NCI-H226 (cell line): ENCODE measurements at places on chromosomes 12 and 14.

GRCh38 chr14:102544046-102544746 lies 34.6 kb upstream of the ANKRD9 start:
- no peak for DNase-seq

DNA sequence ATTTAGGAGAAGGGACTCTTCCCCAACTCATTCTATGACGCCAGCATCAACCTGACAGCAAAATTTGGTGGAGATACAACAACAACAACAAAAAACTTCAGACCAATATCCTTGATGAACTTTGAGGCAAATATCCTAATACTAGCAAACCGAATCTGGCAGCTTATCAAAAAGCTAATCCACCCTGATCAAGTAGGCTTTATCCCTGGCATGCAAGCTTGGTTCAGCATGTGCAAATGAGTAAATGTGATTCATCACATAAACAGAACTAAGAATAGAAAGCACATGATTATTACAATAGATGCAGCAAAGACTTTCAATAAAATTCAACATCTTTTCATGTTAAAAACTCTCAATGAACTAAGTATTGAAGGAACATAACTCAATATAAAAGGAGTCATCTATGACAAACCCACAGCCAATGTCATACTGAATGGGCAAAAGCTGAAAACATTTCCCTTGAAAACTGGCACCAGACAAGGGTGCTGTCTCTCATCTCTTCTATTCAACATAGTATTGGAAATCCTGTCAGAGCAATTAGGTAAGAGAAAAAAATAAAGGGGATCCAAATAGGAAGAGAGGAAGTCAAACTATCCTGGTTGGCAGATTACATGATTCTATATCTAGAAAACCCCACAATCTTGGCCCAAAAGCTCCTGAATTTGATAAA lies 233.3 kb downstream of the CCDC59 start:
- peak; percentile 39 for DNase-seq

GRCh38 chr14:95255487-95255886 lies 64.2 kb downstream of the CLMN start:
- DNase-seq: peak; percentile 74

DNA sequence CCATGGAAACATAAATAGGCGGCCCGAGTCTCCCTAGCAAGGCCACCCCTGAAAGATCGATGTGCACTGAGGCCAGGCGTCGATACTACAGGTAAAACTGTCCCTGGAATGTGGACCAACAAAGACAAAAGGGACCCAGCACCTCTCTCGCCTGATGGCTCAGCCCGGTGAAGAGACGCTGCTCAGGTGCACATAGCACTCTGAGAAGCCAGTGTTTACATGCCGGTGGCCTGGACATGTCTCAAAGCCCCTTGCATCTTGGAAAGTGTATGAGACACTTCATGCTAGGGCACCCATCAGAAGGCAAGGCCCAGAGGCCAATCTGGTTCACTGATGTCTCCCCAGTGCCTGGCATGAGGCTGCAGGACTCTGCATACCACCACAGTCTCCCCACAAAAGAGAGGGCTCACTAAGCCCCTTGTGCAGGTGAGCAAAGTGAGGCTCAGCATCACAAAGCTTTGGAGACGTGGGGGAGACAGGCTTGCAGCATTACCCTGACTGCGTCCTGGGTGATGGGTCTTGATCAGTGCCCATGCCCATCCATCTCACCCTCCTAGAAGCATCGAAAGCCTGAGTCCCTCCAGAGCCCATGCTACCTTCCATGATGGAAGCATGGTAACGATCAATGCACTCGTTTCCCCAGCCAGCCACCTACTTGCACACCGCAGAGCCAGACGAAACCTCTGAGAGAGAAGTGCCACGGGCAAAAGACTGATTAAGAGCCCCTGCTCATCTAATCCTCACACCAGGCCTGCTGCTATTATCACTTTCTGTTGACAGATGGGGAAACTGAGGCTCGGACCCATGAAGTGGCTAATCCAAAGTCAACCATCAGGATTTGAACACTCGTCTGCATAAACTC lies 16.1 kb downstream of the BCL11B start:
- no peak for DNase-seq

- DNase-seq: no peak
Measured at GRCh38 chr14:101072531-101072930, 169.0 kb upstream of the RTL1 start.

DNA sequence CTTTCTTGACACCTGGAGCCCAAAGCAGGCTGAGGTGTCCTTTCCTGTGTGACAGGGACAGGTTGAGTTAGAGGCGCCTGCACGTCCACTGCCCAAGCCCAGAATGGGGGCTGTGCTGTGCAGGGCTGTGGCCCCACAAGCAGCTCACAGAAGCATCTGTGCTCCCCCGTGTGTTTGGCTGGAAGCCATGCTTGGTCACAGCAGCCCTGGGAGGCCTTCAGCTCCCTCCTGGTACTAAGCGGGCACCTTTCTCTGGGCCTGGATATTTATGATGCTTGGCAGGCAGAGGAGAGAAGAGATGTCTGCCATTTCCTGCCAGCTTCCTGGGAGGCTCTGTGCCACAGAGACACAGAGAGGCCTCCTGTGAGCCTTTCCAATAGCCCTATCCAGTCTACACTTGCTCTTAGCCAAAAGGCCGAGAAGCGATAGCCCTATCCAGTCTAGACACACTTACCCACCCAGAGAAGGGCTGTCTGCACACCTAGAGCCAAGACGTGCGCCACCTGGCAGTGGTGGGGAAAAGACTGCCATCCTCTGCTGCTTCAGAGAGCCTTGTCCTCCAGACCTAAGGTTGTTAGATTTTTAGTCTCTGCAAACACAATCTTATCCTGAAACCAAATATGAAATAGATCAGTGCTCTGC lies 117.4 kb downstream of the GCH1 start:
- DNase-seq: no peak

DNA sequence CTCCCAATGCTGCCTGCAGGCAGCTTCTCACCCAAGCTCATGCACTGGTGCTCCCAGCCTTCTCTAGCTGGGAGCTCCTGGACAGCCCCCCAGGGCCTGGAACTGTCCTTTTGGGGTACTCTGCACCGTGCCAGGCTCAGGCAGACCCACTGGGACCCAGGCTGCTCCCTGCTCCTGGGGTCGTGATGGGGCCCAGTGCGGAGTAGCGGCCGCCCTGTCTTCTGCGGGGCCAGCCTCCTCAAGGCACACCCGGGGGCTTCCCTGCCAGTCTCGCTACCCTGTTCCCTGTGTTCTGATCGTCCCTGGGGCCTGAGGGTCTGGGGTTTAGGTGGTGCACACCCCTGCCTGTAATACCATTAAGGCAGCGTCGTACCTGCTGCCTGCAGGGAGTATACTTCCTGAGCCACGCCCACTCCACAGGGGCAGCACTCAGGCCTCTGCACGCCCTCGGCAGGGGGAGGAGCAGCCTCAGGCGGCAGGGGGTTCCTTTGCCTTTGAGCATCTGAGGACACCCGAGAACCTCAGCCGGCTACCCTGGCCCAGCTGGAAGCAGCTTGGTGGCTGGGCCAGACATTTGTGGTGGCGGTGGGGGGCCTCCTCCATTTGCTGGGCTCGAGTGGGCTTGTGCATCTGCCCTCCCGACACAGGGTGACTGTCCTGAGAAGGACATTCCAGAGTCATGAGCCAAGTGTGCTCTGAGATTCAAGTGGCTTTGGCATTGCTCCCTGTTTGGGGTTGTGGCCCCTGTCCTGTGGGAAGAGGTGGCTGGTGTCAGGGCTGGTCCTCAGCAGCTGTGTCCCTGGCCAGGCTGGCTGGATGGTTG lies 9.2 kb upstream of the CRIP2 start:
- DNase-seq: no peak

GRCh38 chr14:101964297-101965180 lies at the start of gene DYNC1H1:
DYNC1H1 (plus strand) TSS chr14:101964573; CDS start chr14:101964692, 119 bp downstream.
- peak; percentile 82 for DNase-seq

- no peak for DNase-seq
Measured at GRCh38 chr14:97602438-97603117, 805.4 kb downstream of the VRK1 start.

DNA sequence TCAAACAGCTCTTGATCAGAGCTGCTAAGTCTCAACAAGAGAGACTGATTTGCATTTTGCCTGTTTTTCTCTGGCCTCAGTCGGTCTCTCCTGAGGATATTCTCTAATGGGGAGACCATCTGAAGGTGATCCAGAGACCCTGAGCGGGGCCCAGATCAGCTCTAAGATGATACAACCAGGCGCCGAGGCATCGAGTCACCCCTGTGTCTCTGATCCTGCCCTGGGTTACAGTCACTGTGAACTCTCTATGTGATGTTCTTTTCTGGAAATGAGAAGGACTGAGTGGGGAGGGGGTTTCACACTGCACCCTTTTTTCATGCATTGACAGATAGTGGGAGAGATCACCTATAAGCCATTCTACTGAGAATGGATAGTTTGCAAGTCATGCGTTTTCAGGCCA lies 247.6 kb upstream of the PWP1 start:
- DNase-seq: no peak

GRCh38 chr14:90626550-90626949 lies 189.7 kb downstream of the TTC7B start:
- no peak for DNase-seq
